ENCODE measurements at places on chromosomes 12 and 14. TPM values are rescaled to one million over a fixed set of nuclear protein-coding genes. Genes with fewer than 3 reads are reported as not detected.

- H3K4me3 ChIP-seq = no peak overlapping the region
- no peak for DNase-seq
- H3K4me1 ChIP-seq = no peaks in the 10 kb centered on the region
- no peak overlapping the region for H3K27ac ChIP-seq
These were observed 85.4 kb upstream of the CRY1 start for GRCh38 chr12:107178776-107179175.

DNA sequence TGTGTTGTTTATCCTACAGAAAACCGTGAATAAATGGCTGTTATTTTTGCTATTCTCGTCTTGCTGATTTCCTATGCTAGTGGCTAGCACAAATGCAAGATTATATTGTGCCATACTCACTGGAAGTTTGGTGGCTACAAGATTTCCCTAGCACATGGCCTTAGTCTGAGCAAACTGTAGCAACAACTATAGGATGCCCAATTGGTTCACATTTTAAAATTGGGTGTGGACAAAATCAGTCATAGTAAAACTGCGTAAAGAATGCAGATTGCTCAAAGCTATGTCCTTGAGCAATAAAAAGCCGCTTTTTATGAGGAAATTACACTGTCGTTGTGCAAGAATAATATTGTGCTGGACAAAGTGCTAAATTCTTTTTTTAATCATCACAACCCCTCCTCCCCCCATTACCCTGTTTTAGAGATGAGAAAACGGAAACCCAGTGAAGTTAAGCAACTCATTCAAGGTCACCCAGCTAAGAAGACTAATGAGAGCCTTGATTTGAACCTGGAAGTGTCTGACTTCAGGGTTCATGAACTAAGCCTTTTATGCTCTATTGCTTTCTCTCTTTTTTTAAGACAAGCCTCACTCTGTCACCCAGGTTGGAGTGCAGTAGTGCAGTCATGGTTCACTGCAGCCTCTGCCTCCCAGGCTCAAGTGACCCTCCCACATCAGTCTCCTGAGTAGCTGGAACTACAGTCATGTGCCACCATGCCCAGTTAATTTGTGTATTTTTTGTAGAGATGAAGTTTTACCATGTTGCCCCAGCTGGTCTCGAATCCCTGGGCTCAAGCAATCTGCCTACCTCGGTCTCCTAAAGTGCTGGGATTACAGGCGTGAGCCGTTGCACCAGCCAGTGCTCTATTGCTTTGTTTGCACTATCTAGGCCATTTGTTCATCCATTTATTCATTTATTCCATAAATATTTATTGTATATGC lies 73.6 kb downstream of the SRGAP1 start:
- H3K4me3 ChIP-seq = no peak overlapping the region
- peaks cover 18% of the 10 kb centered on the region for H3K4me1 ChIP-seq
- H3K36me3 ChIP-seq = no peaks in the 10 kb centered on the region
- no peaks in the 10 kb centered on the region for H3K27me3 ChIP-seq
- no peak overlapping the region for H3K27ac ChIP-seq

DNA sequence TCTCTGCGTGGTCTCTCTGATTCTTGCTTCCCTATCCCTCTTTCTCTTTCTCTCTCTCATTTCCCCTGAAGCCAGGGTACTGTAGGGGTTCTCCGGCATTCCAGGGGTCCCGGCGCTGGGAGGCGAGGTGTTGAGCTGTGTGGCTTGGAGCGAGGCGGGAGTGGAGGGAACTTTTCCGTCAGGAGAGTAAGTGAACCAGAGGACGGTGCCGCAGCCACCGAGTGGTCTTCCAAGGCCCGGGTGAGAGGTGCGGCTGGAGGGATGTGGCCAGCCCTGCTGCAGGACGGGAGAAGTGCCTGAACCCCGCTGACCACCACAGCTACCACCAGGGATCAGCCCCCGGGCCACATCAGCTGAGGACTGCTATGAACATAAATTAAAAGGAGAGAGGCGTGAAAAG lies 68.2 kb upstream of the FAM181A start:
- no peak overlapping the region for H3K27ac ChIP-seq
- no peaks in the 10 kb centered on the region for H3K36me3 ChIP-seq
- DNase-seq = no peak
- H3K27me3 ChIP-seq = no peaks in the 10 kb centered on the region
- H3K4me3 ChIP-seq = no peak overlapping the region

Gene ESPL1
- polyA plus RNA-seq = 6.9 TPM

GRCh38 chr14:100234511-100234910 lies 4.4 kb upstream of the YY1 start:
- no peaks in the 10 kb centered on the region for H3K27me3 ChIP-seq
- H3K4me3 ChIP-seq = no peak overlapping the region
- peaks cover 5% of the 10 kb centered on the region for H3K4me1 ChIP-seq
- peaks cover 15% of the 10 kb centered on the region for H3K36me3 ChIP-seq
- H3K27ac ChIP-seq = no peak overlapping the region

- no peaks in the 10 kb centered on the region for H3K36me3 ChIP-seq
- no peak overlapping the region for H3K27ac ChIP-seq
- H3K4me1 ChIP-seq = no peaks in the 10 kb centered on the region
- H3K4me3 ChIP-seq = no peak overlapping the region
These were observed 7.6 kb downstream of the YBX3 start for GRCh38 chr12:10715491-10715890.

- H3K27me3 ChIP-seq = 0 out of 2 replicates have a peak, but pooled peaks cover 4% of the 10 kb centered on the region
- H3K27ac ChIP-seq = no peak overlapping the region
- DNase-seq = no peak
- H3K4me3 ChIP-seq = no peak overlapping the region
These were observed 180.3 kb upstream of the VASH1 start for GRCh38 chr14:76580967-76581366.

DNA sequence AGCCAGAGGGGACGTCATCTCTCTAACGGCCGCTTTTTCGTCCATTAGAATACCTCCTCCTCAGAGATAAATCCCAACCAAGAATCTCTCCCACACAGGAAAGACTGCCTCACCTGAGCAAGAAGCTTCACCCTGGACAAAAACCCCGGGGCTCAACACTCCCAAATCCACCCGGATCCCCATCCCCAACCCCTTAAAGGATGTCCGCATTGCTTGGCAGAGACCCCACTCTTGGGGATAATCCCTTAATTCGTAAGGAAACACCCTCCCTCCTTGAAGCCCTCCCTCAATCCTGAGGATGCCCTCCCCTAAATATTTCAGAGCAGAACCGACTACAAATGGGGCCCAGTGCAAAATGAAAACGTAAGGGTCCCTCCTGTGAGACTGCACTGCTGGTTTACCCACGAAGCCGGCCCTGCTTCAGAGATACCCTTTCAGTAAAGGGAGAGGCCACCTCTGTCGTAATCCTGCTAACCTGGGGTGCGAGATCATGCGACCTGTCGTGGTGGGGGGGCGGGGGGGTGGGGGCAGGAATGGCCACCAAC lies 655 bp upstream of the DYNLL1 start:
- peaks cover 29% of the 10 kb centered on the region for H3K36me3 ChIP-seq
- no peaks in the 10 kb centered on the region for H3K4me1 ChIP-seq
- no peak overlapping the region for H3K27ac ChIP-seq
- H3K4me3 ChIP-seq = peak overlapping the region; percentile 89
- peak; percentile 23 for DNase-seq

- H3K27me3 ChIP-seq = no peaks in the 10 kb centered on the region
- H3K36me3 ChIP-seq = no peaks in the 10 kb centered on the region
- peaks cover 7% of the 10 kb centered on the region for H3K4me1 ChIP-seq
- no peak overlapping the region for H3K4me3 ChIP-seq
- no peak overlapping the region for H3K27ac ChIP-seq
- DNase-seq = no peak
These were observed 72.1 kb downstream of the PHLDA1 start for GRCh38 chr12:75959506-75959905.

Gene PKP2
- 0.06 TPM for polyA plus RNA-seq

GRCh38 chr12:78562368-78563205 lies 302.0 kb upstream of the SYT1 start:
- H3K36me3 ChIP-seq = no peaks in the 10 kb centered on the region
- no peaks in the 10 kb centered on the region for H3K27me3 ChIP-seq
- H3K4me1 ChIP-seq = no peaks in the 10 kb centered on the region

Gene DEPDC4
- 0.76 TPM for polyA plus RNA-seq

- no peak overlapping the region for H3K4me3 ChIP-seq
- no peaks in the 10 kb centered on the region for H3K36me3 ChIP-seq
- H3K4me1 ChIP-seq = no peaks in the 10 kb centered on the region
- H3K27ac ChIP-seq = no peak overlapping the region
- DNase-seq = no peak
- no peaks in the 10 kb centered on the region for H3K27me3 ChIP-seq
These were observed 115.0 kb upstream of the EVL start for GRCh38 chr14:99950181-99950580.

GRCh38 chr12:851913-852312 lies 97.6 kb downstream of the RAD52 start:
- no peak for DNase-seq
- peaks cover 3% of the 10 kb centered on the region for H3K4me1 ChIP-seq
- H3K27ac ChIP-seq = peak overlapping the region; percentile 82
- H3K4me3 ChIP-seq = 0 out of 2 replicates have a peak overlapping the region, but pooled peaks have one; percentile 3
- no peaks in the 10 kb centered on the region for H3K27me3 ChIP-seq

Gene TMEM229B
- polyA plus RNA-seq = 0.16 TPM

Gene GZMB
- not detected for polyA plus RNA-seq

DNA sequence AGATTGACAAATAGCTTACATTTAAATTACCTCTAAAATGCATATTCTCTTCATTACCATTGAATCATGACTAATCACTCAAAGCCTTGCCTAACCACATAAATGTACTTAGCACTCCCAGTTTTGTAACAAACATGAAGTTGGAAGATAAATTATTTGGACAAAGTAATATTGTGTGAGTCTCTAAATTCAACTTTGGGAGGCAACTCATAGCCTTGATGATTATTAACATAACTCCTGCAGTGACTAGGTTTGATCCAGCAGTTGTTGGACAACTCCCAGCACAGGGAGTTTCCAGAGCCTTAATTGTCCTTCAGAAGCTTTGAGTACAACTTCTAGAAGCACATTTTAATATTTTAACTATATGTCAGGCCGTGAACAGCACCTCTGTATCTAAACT lies 153.4 kb upstream of the PDZRN4 start:
- no peaks in the 10 kb centered on the region for H3K36me3 ChIP-seq
- no peaks in the 10 kb centered on the region for H3K4me1 ChIP-seq
- H3K4me3 ChIP-seq = no peak overlapping the region

DNA sequence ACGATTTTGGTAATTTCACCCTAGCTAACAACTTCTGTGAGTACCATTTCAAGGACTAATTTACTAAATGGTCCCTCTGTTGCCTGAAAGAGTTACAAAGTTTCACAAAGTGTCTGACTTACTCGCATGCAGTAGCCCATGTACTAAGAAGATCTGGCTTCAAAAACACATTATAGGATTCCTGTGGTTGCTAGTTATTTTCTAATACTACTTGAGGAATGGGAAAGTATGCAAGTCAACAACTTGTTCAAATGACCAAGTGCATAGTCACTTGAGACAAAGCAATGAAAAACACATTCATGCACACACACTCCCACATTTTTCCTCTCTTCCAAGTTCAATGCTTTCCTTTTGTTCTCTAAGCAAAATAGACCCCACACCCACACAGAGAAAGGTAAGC lies 219.7 kb upstream of the TMPO start:
- no peaks in the 10 kb centered on the region for H3K36me3 ChIP-seq
- H3K4me1 ChIP-seq = no peaks in the 10 kb centered on the region
- no peaks in the 10 kb centered on the region for H3K27me3 ChIP-seq
- no peak overlapping the region for H3K27ac ChIP-seq
- H3K4me3 ChIP-seq = no peak overlapping the region

Gene GRIP1
- 0.03 TPM for polyA plus RNA-seq

Gene ATN1
- polyA plus RNA-seq = 29.3 TPM

GRCh38 chr14:33567731-33568130 lies 383.1 kb downstream of the EGLN3 start:
- no peaks in the 10 kb centered on the region for H3K36me3 ChIP-seq
- peak overlapping the region; percentile 65 for H3K27ac ChIP-seq
- DNase-seq = no peak
- H3K4me1 ChIP-seq = peaks cover 72% of the 10 kb centered on the region
- no peaks in the 10 kb centered on the region for H3K27me3 ChIP-seq

Gene GPR84
- not detected for polyA plus RNA-seq

- H3K27me3 ChIP-seq = no peaks in the 10 kb centered on the region
- no peaks in the 10 kb centered on the region for H3K36me3 ChIP-seq
- peaks cover 11% of the 10 kb centered on the region for H3K4me1 ChIP-seq
These were observed 110.0 kb downstream of the DYRK2 start for GRCh38 chr12:67758521-67758920.

DNA sequence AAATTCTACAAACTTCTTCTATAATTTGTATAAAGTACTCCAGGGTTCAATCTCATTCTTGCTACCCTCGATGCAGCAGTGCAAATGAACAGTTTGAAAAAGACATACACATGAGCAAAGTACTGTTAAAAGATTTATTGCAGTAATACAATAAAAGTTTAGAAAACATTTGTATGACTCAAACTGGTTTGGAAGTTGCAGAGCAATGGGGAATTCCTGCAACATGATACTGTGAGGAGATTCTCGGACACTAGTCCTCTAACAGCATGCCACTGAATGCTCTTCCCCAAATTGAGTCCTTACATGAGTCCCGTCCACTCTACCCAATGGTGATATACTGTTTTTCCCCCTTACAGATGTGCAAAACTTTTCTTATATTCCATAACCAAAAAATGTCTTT lies 45.4 kb downstream of the ATG14 start:
- no peaks in the 10 kb centered on the region for H3K27me3 ChIP-seq
- H3K27ac ChIP-seq = peak overlapping the region; percentile 24
- no peak overlapping the region for H3K4me3 ChIP-seq
- no peak for DNase-seq
- H3K4me1 ChIP-seq = no peaks in the 10 kb centered on the region

GRCh38 chr14:44960146-44960545 lies 1.6 kb downstream of the KLHL28 start:
- peak overlapping the region; percentile 86 for H3K27ac ChIP-seq
- no peaks in the 10 kb centered on the region for H3K4me1 ChIP-seq
- no peak for DNase-seq
- no peaks in the 10 kb centered on the region for H3K36me3 ChIP-seq
- H3K4me3 ChIP-seq = peak overlapping the region; percentile 73

Gene IL22
- not detected for polyA plus RNA-seq

Gene LRRC10
- not detected for polyA plus RNA-seq

DNA sequence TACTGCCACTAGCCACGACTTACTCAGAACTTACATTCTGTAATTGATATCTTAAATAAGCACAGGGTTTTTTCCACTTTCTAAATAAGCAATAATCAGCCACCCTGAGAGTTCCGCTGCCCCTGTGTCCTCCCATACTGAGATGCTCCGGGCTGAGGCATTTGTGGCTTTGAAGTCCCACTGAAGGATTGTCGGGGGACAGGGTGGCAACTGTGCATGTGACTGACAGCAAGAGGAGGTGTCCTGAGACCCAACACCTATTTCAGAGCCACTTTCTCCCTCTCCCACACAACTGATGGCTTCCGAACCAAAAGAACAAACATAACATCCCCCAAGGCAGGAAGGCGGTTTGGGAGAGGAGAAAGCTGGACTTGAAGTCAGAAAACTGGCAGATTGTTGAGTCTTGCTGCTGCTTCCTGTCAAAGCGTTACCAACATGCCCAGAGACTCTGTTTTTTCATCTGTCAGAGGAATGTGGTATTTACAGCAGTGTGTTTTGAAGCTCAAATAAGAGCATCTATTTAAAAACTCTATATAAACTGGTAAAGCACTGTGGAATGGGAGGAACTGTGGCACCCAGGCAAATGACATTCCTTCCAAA lies 157.9 kb upstream of the FKBP4 start:
- H3K4me1 ChIP-seq = peaks cover 2% of the 10 kb centered on the region
- no peak overlapping the region for H3K4me3 ChIP-seq
- H3K27ac ChIP-seq = no peak overlapping the region
- no peaks in the 10 kb centered on the region for H3K27me3 ChIP-seq
- H3K36me3 ChIP-seq = no peaks in the 10 kb centered on the region
